Foreskin keratinocyte (primary cell): ENCODE measurements at places on chromosomes 4 and X.

- peak; percentile 16 for DNase-seq
Measured at GRCh38 chr4:183499389-183499788, 5.5 kb upstream of the ING2 start.

GRCh38 chrX:126165401-126165720 is 728 bp downstream of the DCAF12L2 start:
- DNase-seq, result no peak

DNA sequence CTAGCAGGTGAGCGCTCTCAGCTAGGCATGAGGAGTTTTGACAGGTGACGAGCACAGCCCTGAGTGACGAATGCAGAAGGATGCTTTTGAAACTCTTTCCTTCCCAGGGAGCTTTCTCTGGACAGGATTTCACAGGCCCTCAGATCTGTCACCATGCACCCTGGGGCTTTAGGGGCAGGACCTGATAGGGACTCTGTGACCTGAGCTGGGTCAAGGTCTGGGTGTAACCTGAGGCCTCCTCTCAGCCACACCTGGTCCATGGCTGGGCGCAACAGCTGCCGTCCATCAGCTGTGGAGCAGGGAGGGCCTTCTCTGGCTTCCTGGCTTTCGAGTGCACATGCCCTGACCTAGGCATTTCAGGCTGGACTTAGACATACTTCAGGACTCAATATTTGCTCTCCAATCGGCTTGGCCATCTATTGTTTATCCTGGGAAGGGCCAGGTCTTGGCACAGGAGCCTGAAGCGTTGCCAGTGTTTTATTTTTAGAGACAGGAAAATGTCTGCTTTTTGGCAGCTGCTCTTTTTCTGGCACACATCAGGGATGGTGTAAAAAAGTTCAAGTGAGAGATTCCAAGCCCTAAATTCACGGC is 56.4 kb downstream of the C4orf51 start:
- DNase-seq, result no peak

- DNase-seq, result no peak
Measured at GRCh38 chrX:50152456-50152855, 48.4 kb downstream of the AKAP4 start.

GRCh38 chr4:121535351-121535750 is 154.5 kb upstream of the QRFPR start:
- no peak for DNase-seq

DNA sequence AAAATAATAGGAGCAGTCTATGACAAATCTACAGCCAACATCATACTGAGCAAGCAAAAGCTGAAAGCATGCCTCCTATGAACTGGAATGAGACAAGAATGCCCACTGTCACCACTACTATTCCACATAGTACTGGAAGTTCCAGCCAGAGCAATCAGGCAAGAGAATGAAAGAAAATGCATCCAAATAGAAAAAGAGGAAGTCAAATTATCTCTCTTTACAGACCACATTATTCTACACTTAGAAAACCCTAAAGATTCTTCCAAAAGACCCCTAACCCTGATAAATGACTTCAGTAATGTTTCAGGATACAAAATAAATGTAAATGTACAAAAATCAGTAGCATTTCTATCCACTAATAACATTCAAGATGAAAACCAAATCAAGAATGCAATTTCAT is 249.0 kb downstream of the STK32B start:
- no peak for DNase-seq

DNA sequence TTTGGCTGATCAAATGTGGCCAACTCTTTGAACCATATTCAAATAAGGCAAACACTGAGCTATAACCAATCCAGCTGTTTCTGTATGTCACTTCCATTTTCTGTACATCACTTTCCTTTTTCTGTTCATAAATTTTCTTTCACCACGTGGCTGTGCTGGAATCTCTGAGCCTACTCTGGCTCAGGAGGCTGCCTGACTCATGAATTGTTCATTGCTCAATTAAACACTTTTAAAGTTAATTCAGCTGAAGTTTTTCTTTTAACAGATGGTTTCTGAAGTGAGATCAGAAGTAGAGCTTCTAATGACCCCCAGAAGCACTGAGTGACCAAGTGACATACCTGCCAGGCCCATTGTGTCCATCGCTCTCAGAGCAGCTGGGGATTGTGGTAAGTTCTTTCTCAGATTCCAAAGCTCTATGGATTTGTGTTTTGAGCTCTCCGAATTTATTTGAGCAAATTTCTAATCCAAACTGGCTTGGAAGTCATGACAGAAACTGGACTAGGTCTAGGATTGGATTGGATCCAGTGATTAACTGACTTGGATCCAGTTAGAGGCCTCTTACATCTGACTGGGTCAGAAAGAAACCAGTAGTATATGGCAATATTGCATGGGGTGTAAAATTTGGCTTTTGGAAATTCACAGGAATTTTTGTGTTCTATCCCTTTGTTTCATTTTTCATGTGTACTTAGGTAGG is 121.2 kb upstream of the BANK1 start:
- DNase-seq, result no peak

DNA sequence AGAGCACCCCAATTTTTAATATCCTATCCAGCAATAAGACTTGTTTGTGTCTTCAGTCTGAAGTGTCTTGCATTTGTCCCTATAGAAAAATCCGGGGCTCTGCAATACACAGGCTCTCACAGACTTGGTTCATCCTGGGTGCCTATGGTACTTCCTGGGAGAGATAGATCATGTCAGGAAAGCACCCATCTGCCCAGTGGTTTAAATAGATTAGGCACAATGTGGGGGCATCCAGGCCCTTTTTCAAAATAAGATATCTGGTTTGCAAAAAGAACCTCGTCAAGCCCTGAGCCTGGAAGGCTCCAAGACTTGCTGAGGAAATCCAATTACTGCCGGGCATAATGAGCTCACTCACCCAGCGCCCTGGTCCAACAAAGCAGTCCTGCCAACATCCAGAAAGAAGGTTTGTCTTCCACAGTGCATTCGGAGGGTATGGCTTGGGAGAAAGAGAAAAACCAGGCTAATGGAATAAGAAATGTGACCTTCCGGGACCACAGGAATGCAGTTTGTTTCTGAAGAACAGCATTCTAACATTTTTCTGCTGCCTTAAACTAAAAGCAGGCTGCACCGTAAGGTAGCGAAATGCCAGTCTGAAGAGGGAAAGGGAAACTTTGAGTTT is 11.6 kb downstream of the JAKMIP1 start:
- no peak for DNase-seq

DNA sequence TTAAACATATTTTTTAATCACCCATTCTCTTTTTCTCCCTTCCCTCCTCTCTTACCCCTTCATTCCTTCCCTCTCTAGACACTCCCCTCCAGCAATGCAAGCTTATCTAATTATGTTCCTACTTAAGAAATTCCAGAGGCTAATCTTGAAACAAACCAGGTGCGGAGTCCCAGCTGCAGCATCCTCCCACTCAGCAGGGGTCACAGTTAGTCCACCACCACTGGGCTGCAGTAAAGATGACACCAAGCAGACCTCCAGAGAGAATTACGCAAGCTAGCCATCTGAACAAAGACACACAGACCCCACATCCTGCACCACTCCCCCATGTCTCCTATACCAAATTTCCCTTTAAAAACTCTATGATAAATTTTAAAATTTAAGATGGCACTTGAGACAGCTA is 13.9 kb upstream of the SEC24B start:
- DNase-seq, result no peak

DNA sequence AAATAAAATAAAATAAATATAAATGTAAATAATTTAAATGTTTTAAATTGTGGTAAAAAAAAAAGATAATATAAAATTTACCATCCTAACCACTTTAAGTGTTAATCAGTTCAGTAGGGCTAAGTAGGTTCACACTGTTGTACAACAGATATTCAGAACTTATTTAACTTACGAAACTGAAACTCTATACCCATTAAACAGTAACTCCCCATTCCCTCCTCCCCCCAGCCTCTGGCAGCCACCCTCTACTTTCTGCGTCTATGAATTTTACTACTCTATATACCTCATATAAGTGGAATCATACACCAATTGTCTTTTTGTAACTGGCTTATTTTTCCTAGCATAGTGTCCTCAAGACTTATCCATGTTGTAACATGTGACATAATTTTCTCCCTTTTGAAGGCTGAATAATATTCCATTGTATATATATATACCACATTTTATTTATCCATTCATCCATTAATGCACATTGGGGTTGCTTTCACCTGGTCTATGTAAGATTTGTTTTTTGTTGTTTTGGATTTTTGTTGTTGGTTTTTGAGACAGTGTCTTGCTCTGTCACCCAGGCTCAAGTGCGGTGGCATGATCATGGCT is 32.5 kb upstream of the ELF2 start:
- no peak for DNase-seq
